ENCODE measurements at places on chromosomes 4 and X.

- no peak for DNase-seq
Measured at GRCh38 chrX:138775517-138775916, 64.0 kb upstream of the FGF13 start.

- no peak for DNase-seq
Measured at GRCh38 chr4:7890635-7891393, 48.8 kb downstream of the AFAP1 start.

DNA sequence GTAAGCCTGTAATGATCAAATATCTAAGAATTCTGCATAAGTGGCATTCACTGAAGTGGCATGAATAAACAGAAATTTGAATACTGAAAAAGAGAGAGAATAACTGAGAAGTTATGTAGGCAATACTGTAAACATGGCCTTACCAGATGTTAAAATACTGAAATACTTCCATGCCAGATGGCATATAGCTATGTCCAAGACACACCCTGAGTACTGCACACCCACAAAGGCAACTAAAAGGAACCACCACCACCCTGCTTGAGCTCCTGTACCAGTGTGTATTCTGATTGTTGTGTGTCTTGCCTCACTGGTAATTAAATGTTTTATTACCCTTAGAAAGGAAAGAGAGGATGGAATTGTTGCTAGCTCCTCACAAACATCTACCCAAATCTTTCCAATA is 192.1 kb downstream of the ADAMTS3 start:
- no peak for DNase-seq

GRCh38 chrX:134552351-134552750 is 92.4 kb downstream of the HPRT1 start:
- DNase-seq: no peak

GRCh38 chrX:131725001-131725654 is 181.3 kb downstream of the OR13H1 start:
- DNase-seq: no peak

DNA sequence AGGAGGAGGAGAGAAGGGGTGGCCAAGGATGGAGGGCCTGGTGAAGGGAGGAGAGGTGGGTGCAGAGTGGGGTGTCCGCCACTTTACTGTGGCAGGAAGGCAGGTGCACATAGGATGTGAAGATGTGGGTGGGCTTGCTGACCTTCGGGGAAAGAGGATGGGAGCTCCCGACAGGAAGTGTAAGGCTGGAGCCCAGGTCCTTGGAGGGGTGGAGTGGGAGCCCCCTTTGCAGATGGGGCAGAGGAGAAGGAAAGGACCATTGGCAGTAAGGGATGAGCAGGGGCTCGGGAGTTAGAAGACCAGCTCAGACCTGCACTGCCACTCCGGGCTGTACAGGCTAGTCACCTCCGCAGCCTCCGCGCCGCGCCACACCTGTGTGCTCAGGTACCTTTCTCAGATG is 89.5 kb downstream of the EVC start:
- DNase-seq: no peak

DNA sequence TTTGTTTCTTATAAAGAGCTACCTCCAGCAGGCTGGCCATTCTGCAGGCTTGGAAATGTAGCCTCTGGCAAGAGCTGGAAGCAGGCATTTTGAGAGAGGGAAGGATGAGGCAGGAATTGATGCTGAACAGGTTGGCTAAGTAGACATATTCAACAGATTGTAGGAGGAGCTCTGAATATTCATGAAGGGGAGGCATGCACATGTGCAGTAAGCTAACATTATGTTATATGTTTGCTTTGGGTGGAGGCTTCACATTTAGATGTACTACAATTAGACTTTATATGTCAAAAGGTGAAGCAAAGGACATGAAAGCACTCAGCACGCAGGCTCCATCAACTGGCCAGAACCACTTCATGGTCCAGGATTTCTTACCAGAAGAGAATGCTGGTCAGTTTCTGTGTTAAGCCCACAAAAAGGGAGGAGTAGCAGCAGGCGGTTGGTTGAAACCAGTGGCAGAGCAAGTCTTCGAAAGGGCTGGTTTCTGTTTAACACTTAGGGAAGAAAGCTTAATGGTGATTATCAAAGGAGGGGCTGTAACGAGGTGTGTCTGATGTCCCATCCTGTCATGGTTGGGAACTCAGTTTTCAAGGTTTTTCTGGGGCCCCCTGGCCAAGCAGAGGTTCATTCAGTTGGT is 54.8 kb downstream of the FGFBP1 start:
- no peak for DNase-seq

GRCh38 chr4:165493359-165493758 is 114.6 kb downstream of the CPE start:
- peak; percentile 70 for DNase-seq

- no peak for DNase-seq
Measured at GRCh38 chr4:140662082-140662869, 93.5 kb upstream of the UCP1 start.

DNA sequence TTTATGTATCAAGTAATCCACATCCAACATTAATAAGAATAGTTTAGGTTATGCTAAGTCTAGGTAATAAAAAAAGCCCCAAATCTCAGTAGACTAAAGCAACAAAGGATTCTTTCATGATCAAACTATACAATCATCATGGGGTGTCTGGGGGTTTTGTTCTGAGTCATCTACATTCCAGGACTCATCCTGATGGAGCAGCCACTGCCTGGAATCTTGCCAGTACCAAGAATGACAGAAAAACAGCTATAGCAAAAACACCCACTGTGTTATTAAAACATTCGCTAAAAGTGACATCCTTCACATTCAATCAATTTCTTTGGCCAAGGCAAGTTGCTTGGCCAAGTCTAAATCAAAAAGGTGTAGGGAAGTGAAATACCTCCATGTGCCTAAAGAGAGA is 3.9 kb upstream of the ARHGEF38 start:
- no peak for DNase-seq

GRCh38 chr4:89404530-89404929 is 96.9 kb upstream of the GPRIN3 start:
- no peak for DNase-seq

DNA sequence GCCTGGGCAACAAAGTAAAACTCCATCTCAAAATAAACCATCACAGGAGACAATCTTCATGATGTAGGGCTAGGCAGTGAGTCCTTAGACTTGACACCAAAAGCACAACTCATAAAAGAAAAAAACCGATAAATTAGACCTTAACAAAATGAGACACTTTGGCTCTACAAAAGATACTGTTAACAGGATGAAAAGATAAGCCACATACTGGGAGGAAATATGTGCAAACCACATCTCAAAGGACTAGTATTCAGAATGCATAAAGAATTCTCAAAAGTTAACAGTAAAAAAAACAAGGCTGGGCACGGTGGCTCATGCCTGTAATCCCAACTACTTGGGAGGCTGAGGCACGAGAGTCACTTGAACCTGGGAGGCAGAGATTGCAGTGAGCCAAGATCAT is 13.2 kb downstream of the EFHC2 start:
- no peak for DNase-seq

DNA sequence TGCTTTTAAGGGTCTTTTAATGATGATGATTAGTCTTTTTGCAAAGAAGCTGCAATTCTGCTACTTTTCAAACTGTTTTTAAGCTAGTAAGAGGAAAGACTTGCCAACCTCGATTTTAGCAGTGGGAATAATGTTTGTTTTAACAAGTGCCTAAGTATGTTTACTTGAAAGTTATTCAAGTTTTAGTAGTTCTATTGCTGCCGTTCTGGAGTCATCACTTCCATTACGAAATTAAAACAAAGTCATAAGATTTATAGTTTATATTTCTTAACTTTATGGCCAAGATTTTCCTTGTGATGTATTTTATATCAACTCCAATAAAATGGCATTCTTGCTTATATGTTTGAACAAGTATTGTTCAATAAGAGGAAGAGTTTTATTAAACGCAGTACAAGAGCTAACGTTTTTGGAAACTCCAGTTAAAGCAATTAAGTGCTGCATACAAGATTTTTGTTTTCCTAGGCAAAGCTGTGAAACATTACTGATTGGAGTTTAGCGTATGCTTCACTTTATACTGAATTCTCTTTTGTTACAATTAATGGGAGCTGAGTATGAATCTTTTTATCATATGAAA is 211.3 kb downstream of the TENM3 start:
- DNase-seq: no peak

GRCh38 chr4:142281999-142282398 is 564.1 kb downstream of the INPP4B start:
- no peak for DNase-seq

- no peak for DNase-seq
Measured at GRCh38 chr4:182301736-182302135, 58.5 kb downstream of the TENM3 start.

- no peak for DNase-seq
Measured at GRCh38 chrX:140507982-140508305, 3.1 kb upstream of the SOX3 start.

- no peak for DNase-seq
Measured at GRCh38 chrX:84133023-84133422, 55.0 kb downstream of the RPS6KA6 start.

- no peak for DNase-seq
Measured at GRCh38 chr4:24594887-24595286, 10.5 kb upstream of the DHX15 start.

GRCh38 chr4:12880844-12881243 is 603.3 kb downstream of the RAB28 start:
- DNase-seq: no peak

DNA sequence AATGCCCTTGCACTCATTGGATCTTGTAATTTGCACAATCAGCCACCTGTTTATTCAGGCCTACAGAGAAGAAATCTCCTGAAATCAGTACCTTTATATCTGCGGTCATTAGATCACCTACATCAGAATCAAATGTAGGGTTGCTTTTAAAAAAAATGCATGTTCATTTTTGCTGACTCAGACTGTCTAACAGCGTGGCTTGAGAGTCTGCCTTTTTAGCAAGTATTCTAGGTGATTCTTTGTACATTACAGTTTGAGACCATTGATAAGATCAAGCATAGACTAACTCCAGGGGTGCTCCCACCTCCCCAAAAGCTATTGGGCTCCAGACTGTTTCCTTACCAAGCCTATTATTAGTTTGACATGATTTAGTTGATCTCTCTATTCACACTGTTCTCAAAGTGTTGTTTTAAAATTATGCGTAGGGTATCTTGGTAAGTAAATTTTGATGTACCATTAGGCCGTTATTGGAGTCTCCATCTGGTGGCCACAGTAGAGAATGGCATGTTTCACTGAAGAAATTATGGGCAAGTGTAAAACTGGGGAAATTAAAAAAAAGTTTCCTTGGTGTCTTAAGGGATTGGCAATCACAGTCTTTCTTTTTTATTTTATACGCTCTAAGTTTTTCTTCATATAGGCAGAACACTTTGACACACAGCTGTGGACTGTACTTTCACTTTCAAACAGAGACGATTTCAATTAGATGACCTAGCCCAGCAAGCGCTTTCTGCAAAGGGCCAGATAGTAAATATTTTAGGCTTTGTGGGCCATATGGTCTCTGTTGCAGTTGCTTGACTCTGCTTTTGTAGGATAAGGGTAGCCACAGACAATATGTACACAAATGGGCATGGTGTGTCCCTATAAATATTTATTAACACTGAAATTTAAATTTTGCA is 33.7 kb upstream of the MSL3 start:
- no peak for DNase-seq

DNA sequence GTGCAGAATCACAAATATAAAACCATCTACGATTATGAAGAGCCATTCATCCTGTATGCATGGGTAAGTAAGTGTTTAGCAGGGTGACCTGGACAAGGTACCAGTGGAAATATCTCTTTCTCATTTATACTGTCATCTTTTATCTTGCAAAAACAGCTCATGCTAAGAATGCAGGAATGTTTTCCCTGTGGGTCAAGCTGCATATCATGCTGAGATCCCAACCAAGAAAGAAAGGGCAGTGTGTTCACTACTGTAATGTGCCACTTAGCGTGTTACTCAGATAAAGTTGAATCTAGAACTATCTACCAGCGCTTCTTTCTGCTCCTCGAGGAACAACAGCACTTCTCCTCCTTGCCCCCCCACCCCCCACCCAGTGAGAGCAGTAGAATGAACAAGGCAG is 212.7 kb upstream of the TBL1X start:
- DNase-seq: no peak

DNA sequence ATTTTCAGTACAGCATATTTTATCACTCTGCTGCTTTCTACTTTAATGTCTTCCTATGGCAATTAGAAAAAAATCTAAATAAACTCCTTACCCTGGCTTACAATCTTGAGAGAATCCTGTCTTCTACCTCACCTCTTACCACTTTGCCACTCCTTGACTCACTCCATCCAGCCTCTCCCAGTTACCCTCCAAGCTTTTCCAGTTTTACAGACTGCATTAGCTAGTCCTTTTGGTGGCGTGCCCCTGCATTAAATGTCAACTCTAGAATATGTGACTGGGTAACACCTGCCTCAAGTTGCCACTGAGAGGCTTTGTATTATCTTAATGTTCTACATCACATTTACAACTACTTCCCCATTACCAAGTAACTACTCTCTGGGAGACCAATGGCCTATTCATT is 7.5 kb upstream of the CDKL2 start:
- no peak for DNase-seq

GRCh38 chr4:186948361-186949242 is 224.9 kb upstream of the FAT1 start:
- DNase-seq: no peak

DNA sequence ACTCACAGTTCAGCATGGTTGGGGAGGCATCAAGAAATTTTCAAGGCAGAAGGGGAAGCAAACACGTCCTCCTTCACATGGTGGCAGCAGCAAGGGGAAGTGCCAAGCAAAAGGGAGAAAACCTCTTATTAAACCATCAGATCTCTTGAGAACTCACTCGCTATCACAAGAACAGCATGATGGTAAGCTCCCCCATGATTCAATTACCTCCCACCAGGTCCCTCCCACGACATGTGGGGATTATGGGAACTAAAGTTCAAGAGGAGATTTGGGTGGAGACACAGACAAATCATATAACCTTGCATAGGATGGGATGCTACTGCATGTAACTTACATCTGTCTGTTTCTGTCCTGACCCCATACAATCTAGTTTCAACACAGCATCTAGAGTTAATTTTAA is 511.8 kb upstream of the ARX start:
- no peak for DNase-seq

- no peak for DNase-seq
Measured at GRCh38 chr4:184370711-184371389, 103.5 kb downstream of the IRF2 start.

DNA sequence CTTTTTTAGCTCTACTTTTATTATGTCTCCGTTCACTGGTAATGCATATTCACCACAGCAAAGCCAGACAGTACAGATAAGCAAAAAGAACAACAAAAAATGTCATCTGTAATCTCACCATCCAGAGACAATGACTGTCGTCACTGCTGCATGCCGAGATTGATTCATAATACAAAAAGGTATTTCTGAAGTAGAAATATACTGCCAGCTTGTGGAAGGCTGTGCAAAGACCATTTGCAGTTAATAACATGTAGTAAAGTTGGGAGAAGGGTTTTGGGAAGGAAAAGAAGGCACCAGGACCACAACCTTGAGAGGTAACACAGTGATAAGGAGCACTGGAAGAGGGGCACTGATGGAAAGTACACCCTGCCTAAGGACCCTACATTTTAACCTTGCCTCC is 223.0 kb upstream of the ZIC3 start:
- DNase-seq: no peak

GRCh38 chr4:68373513-68373912 is 23.6 kb upstream of the YTHDC1 start:
- DNase-seq: peak; percentile 59

- DNase-seq: no peak
Measured at GRCh38 chr4:113452868-113453620, 308.5 kb downstream of the CAMK2D start.
